Activated T-cell treated with anti-CD3 and anti-CD28 coated beads, Interleukin-2, amount 50 U/mL, for 24 hours (primary cell): ENCODE measurements at places on chromosomes 7 and 10.
A peak's percentile ranks its signal among the peaks of the same experiment; 100 is the strongest.

GRCh38 chr10:71755179-71755879 is 18.0 kb downstream of the VSIR start:
- DNase-seq: no peak

GRCh38 chr7:50685135-50686065 is 97.3 kb downstream of the GRB10 start:
- DNase-seq: no peak

DNA sequence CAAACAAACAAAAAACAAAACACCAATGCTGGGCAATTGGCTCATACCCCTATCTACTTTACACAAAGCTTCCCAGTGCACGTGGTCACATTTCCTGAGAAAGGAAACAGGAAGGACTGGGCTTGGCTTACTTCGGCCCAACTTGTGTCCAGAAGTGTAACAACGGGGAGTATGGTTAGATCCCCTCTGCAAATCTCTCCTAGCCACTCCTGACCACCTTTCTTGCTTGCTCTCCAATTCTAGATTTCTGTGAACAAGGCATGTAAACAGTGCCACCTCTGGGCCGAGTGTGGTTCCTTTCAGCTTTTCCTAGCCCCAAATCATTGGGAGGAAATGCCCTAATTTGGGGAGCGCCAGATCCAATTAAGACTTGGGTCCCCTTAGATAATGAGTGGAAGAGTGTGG is 21.0 kb upstream of the FRAT2 start:
- DNase-seq: no peak

- DNase-seq: no peak
Observed at GRCh38 chr10:78300526-78300925, 266.9 kb downstream of the RPS24 start.

- no peak for DNase-seq
Observed at GRCh38 chr10:21593986-21594385, 60.0 kb downstream of the MLLT10 start.

DNA sequence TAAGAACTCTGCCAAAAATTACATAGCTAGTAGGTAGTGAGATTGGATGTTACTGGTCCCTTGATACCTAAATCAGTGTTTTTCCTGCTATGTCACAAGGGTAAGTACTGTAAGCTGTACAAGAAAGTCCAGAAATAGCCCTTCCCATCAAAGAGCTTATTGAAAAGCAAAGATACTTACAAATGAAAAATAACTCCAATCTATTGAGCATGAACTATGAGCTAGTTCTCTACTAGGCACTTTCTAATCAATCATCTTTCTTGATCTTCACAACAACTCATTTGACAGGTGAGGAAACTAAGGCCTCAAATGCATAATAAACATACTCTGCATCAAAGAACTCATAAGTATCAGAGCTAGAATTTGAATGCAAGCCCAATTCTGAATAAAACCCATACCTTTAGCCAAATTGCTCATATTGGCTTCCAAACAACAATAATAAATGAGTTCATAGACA is 249.8 kb upstream of the TCF7L2 start:
- DNase-seq: no peak

- peak; percentile 78 for DNase-seq
Observed at GRCh38 chr10:112137154-112137987, 46.2 kb downstream of the GPAM start.

DNA sequence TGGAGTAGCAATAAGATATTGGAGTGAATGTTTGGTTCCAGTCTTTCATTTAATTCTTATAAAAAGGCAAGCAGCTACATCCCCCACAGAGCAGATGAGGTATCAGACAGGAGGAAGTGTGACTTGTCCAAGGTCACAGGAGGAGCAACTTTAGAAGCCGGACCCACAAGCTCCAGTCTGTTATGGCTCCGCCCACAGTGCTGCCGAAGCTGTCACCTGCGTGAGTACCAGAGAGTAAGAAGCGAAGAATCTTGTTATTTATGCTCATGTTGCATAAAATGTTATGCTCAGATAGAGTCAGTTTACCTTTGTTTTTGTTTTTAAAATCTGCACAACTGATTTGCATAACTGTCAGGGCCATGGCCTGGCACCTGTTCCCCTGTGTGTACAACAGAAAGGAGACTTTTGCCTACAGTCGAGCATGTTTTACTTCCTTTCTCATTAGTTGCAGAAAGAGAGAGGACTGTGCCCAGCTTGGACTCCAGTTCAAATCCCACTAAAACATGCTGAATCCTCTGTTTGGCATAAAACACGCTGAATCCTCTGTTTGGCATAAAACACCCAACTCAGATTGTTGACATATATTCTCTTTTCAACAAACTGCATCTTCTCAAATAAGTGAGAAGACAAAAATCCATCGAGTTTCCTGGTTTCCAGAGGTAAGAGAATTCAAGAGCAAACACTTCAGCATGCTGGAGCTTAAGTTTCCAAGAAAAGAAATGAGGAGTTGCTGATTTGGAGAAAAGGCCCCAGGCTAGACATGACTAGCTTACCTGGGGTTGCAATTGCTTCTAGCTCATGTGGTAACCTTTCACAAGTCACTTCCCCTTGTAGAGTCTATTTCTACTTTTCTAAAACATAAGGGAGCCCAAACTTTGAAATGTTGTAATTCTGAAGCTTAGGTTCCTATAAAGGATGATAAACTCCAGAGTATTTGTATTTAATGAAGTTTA is 409.8 kb upstream of the ZMIZ1 start:
- DNase-seq: no peak

DNA sequence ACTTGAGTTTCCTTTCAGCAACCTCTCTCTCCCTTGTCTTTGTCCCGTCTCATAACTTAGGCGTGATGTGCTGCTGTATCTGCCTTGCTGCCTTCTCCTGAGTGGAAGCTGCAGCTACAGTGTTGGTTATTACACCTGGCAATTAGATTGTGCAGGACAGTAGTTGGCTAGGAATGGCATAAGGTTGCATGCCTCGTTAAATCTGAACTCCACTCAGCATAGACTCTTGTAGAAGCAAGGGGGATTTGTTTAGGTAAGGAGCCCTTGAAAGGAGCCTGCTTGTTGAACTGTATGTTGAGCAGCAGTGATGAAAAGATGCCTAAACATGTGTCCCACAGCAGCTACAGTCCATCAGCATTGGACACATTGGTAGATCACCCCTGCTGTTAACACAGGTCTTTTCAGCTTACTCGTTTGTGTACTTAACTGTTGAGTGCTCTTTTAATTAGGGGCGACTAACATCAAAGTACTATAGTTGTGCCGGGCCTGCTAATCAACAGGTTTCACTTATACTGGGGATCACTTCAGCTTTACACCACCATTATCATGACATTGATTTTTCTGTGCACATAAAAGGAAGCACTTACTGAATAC is 225.0 kb downstream of the AUTS2 start:
- no peak for DNase-seq

GRCh38 chr7:94129443-94130140 is 125.4 kb upstream of the BET1 start:
- no peak for DNase-seq

DNA sequence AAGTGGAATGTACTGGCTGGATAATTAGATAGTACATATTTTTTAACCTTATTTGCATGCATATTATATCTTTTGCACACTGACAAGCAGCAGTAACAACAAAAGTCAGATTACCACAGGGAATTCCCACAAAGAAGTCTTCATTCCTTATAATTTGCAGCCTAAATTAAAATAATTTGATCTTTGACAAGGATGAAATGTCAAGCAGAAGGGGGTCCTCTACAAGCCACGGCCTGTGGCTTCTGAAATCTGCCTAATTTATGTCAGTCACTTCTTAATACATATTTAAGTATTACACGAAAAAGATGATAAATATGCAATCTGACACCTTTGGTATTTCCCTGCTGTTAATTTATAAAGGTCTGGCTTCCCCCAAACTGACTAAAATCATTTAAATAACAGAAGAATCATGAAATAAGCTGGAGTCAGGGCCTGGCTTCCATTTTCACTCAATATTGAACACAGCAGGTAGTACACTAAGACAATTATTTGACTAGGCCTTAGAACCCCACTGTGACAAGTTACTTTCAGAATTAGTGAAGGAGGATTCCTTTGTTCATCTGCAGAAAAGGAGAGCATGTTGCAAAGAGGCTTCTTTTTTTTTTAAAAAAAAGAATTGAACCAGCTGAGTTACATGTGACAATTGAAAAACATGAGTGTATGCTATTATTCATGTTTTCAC is 351.1 kb upstream of the ETV1 start:
- DNase-seq: no peak

DNA sequence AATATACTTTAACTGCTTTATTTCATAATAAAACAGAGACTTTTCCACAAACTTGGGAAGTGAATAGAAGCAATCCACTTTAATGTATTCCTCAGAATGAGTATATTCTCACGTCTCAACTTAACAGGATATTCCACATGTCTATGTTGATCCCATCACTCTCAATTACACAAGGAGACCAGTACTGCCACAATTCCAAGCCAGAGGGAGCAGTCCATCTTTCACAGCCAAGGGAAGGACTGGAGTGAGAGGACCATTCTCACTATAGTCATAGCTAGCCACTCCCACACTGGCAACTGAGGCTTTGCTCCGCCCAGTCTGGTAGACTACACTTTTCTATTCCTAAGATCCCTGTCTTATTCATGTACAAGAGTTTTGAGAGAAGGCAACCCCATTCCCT is 553.9 kb downstream of the CNTNAP2 start:
- no peak for DNase-seq

GRCh38 chr7:98990356-98990755 is 112.0 kb downstream of the TRRAP start:
- DNase-seq: no peak

DNA sequence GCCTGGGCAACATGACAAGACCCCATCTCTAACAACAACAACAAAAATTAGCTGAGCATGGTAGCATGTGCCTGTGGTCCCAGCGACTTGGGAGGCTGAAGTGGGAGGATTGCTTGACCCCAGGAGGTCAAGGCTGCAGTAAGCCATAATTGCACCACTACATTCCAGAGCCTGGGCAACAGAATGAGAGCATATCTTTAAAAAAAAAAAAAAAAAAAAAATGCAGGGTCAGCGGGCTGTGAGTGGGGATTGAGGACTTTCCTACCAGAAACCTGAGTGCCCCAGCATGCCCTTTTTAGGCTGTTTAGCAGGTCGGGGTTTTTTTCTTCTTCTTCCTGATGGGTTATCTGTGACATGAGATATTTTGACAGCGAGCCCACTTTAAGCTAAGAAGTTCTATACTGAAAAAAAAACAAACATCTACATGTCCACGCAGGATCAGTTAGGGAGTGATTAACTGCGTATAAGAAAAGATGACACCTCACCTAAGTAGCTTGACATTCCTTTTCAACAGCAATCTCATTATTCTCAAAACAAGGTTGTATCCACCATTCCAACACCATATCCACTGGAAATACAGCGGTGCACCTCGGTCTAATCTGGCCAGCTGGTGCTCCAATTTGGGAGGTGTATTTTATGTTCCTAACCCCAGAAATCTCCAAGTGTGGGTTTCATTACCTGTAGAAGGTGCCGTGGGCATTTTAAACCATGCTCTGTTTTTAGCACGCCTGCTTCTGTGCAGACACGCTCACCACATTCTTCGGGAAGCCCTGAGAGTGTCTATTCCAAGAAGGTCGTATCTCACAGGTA is 13.8 kb upstream of the RFC2 start:
- DNase-seq: no peak

- DNase-seq: no peak
Observed at GRCh38 chr7:64559206-64559605, 3.7 kb downstream of the ZNF680 start.

- DNase-seq: no peak
Observed at GRCh38 chr7:117780832-117781231, 92.4 kb downstream of the CTTNBP2 start.

GRCh38 chr7:80699721-80700256 is 61.3 kb downstream of the CD36 start:
- DNase-seq: no peak

DNA sequence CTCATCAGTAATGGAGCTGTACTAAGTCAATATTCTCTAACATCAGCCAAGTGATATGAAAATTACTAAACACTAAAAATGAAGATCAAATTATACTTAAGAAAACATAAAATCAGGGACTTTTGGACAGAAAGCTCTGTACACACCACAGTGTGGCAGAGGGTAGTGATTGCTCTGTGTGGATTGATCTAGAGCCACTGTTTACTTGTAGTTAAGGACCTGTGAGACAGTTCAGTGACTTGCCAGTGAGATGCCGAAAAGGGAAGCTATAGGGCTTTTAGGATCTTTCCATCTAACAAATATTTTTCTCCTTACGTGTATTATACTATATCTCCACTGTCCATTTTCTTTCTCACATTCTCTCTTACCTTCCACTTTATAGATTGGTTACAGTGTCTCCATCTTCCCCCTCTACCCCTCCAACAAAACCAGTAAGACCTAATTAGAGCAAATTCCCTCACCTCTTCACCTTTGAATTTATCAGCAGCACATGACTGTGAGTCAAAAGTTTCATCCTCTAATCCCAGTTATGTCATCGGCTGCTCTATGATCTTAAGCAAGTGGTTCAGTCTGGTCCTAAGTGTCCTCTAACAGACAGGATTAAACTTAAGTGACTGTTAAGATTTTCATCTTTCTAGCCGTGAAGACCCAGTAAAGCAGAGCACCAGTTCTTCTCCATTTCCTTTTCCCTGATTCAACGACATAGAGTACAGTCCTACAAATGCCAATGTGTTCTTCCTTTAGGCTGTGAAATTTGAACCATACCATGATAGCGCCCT is 6.9 kb downstream of the PIK3CG start:
- no peak for DNase-seq

DNA sequence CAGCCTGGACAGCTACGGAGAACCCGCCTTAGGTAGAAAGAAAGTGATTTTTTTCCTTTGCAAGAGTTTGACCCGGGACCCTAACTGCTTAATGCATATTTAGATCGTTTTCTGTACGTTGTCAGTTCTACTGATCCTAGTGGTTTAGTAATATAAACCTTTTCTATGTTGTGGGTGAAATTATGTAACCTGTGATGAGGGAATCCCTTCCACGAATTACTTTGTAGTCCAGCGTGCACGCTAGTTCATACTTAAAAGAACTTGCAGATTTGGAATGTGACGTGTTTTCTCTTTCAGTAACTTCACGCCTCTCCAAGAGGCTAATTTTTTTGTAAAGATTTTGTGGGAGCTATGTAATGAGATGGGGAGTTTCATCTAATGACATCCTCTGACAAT is 705 bp downstream of the SLF2 start:
- DNase-seq: no peak

DNA sequence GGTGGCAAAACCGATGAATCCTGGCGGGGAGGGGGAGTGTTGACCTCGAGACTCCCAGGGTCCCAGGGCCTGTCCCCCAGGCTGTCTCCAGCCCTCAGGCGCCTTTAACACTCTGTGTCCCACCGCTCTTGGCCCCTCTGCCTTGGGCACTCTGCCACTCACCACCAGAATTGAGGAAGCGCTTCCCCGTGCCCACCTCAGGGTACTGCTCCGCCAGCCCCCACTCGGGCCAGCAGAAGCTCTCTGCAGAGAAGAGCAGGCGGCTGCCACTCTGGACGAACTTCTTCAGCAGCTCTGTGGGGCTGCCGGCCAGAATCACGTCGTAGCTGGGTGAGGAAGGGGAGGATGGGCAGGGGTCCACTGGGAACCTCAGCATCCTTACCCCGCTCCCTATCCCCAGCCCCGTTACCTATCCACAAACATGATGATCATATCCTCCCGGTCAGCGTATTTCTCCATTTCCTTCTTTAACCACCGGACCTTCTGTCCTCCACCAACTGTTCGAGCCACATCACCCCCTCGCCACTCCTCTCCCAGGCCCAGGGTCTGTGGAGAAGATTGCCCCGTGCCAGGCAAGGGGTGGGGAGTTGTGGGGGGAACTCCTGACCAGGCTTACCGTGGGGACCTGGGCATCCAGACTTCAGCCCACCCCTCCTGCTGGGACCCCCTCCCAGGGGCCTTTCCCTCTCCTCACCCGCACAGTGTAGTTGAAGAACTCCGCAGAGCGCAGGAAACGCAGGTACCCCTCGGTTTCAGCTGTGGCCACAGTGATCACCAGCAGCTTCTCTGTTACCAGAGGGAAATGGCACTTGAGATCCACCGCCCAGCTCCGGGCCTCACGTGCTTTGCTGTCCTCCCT is 1.2 kb downstream of the PLOD3 start:
- DNase-seq: peak; percentile 36
